ENCODE measurements at places on chromosomes 7 and 10. TPM values are rescaled to one million over a fixed set of nuclear protein-coding genes. Genes with fewer than 3 reads are reported as not detected.

ZNF485 gene
- 3.4 TPM for total RNA-seq

KLF14 gene
- total RNA-seq = not detected

CABCOCO1 gene
- 0.68 TPM for total RNA-seq

CRTAC1 gene
- 3.9 TPM for total RNA-seq

WEE2 gene
- not detected for total RNA-seq

- DNase-seq = no peak
Measured at GRCh38 chr7:44109991-44110390, 5.8 kb downstream of the AEBP1 start.

GRCh38 chr7:101108330-101108857 is 18.5 kb upstream of the SERPINE1 start:
- no peak for DNase-seq

- no peak for DNase-seq
Measured at GRCh38 chr10:62459072-62459471, 84.9 kb downstream of the ZNF365 start.

- DNase-seq = no peak
Measured at GRCh38 chr10:106660550-106660949, 504.0 kb downstream of the SORCS1 start.

GRCh38 chr7:148151778-148152177 is 438.8 kb upstream of the C7orf33 start:
- no peak for DNase-seq

DNA sequence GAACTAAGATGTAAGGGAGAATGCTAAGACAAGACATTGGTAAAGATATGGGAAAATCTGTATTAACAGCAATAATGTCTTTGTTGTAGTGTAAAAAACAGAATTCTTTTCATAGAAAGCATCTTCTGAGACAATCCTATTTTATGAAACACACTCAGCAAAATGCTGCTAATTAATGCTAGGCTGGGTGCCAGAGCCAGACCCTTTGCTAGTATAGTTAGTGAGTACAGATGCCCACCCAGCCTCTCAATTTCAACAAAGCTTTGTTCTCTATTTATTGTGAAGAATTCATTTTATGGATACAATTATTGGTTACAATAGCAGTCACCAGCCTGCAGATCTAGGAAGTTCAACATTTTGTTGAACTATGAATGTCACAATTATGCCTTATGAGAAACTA is 131.0 kb downstream of the SEM1 start:
- DNase-seq = no peak

GRCh38 chr7:68295386-68295785 is 1298.8 kb downstream of the TYW1 start:
- no peak for DNase-seq

- DNase-seq = no peak
Measured at GRCh38 chr7:24843821-24844434, 86.7 kb upstream of the GSDME start.

GRCh38 chr10:52965938-52966401 is 193.4 kb upstream of the MBL2 start:
- no peak for DNase-seq

DNA sequence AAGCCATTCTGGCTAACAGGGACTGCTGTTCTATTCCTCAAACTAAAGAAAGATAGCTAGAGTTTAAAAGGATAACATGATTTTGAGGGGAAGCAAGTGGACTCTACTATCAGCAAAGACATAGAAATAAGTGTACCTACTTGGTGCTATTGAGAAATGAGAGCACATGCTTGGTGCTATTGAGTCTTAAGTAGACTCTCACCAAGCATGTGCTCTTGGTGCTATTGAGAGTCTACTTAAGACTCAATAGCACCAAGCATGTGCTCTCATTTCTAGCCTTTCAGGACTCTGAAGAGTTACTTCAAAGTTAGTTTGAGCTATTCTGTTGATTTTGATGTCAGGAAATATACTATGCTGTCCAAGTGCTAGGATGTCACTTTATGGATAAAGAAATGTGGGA is 733.0 kb upstream of the ZWINT start:
- DNase-seq = no peak

- DNase-seq = no peak
Measured at GRCh38 chr10:93820434-93820833, 62.7 kb downstream of the LGI1 start.

DNA sequence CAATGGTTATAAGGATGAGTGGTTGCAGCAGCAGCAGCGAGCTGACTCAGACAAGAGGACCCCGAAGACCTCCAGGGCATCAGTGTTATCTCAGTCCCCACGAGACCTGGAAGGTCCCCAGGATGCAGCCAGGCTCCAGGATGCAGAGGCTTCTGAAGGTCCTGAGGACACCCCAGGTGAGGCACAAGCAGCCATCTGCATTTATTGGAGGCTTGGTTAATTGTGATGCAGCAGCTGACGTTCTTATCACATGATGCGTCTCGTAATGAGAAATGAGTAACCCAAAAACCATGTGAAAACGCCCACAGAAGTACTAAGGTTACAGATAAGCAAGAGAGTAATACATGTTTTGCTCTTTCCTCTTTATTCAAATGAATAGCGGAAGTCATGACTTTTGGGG is 17.4 kb downstream of the C7orf57 start:
- no peak for DNase-seq

- no peak for DNase-seq
Measured at GRCh38 chr7:117603627-117604026, 123.8 kb downstream of the CFTR start.

- DNase-seq = no peak
Measured at GRCh38 chr10:76583711-76584161, 1053.9 kb downstream of the KCNMA1 start.

DNA sequence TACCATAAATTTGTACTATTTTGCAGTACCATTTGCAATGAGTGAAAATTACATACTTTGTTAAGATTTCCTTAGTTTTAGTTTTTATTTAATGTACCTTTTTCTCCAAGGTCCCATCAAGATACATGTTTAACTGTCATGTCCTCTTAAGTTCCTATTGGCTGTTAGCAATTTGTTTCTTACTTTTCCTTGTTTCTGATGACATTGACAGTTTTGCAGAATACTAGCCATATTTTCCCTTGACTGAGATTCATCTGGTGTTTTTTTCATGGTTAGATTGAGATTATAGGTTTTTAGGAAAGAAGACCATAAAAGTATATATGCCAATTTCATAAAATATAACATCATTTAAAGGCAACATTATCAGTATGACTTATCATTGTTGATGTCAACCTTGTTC is 376.8 kb upstream of the STEAP1 start:
- DNase-seq = no peak

- no peak for DNase-seq
Measured at GRCh38 chr10:14687340-14687739, 87.4 kb downstream of the FAM107B start.
